Cerebellum (tissue), 4 donors: ENCODE measurements at places on chromosomes 5 and 9.

DNA sequence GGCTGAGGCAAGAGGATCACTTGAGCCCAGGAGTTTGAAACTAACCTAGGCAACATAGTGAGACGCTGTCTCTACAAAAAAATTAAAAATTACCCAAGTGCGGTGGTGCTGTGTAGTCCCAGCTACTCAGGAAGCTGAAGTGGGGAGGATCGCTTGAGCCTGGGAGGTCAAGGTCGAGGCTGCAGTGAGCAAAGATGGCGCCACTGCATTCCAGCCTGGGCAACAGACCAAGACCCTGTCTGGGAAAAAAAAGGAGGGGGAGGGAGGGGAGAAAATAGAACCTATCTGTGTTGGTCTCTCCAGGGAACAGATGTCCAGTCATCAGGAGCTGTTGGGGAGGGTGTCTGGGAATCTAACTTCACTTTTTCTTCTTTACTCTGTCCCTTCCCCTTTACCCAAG is 24.3 kb downstream of the MAT2B start:
- no peak for DNase-seq

DNA sequence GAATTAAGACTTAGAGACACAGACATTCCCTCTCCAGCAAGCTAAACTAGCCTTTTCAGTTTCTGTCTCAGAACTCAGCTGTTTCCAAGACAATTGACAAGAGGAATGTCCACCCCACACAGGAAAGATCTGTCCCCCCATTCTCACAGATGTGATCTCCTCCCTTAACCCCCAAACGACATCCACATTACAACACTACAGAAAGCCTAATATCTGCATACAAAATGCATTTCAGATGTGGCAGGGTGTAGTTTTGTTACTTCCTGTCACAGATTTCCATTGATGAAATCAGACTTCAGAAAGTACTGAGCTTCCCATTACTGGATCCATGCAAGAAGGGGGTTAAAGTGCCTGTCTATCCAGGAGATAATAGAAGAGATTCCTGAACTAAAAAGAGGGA is 2.9 kb upstream of the ARSI start:
- DNase-seq: no peak

DNA sequence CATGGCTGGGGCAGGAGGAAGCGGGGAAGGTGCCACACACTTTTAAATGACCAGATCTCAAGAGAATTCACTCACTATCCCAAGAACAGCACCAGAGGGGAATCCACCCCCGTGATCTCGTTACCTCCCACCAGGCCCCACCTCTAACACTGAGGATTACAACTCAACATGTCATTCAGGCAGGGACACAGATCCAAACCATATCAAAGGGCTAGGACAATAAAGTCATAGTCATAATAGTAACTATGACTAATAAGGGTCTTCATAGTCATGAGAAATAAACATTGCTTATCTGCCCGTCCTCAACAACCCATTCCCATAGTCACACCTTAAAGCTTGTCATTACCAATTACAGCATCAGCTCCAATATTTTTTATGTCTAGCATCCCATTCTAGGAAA is 65.3 kb upstream of the SMC2 start:
- no peak for DNase-seq

- no peak for DNase-seq
These were observed 64.3 kb downstream of the MLLT3 start for GRCh38 chr9:20557890-20558565.

GRCh38 chr9:83266666-83267496 is 203.9 kb upstream of the RASEF start:
- no peak for DNase-seq

DNA sequence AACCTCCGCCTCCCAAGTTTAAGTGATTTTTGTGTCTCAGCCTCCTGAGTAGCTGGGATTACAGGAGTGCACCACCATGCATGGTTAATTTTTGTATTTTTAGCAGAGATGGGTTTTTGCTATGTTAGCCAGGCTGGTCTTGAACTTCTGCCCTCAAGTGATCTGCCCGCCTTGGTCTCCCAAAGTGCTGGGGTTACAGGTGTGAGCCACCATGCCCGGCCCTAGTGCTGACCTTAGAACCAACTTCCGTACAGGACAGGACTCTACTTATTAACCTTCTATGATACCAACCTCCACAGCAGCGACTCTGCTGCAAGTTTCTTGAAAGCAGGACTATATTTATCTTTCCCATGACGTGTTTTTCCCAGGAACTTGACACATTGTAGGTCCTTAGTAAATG is 176.9 kb downstream of the RGS3 start:
- no peak for DNase-seq
